ENCODE measurements at places on chromosomes 4 and X.

GRCh38 chr4:70515367-70516250, 2.8 kb upstream of the AMTN start:
- DNase-seq = no peak

DNA sequence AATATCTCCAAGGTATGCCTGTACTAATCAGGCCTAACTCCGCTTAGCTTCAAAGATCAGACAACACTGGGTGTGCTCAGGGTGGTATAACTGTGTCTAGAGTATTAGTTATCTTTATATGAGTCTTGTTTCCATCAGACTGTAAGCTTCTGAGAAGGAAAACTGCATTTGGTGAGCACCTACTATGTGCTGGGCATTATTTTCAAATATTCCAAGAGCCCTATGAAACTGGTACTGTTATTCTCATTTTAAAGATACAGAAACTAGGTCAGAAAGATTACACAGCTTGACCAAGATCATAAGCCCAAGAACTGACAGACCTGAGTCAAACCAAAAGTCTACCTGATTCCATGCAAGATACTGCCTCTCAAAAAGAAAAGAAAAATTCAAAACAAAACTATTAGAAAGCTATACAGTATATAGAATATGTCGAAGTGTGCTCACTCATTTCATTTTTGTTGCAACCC, 44.4 kb downstream of the LRBA start:
- DNase-seq = no peak

DNA sequence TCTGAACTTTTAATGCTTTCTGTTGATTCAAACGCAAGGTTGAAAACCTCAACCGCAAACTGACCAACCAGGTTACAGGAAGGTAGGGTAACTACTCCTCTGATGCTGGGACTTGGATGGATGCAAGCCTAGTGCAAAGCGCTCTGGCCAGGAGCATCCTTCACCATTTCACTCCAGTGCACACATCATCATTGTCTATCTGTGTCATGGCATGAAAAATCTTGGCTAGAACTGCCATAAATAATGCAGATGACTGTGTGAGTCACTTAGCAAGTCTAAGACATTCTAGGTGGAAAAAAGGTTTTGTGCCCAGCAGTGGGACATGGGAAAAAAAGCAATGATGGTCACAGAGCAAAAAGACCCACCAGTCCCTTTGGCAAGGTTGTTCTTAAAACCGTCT, 10.9 kb downstream of the ADGRA3 start:
- no peak for DNase-seq

GRCh38 chrX:50812995-50813842, 775 bp downstream of the SHROOM4 start:
- DNase-seq = no peak

- no peak for DNase-seq
These were observed 31.9 kb downstream of the RHOH start for GRCh38 chr4:40228497-40229365.

DNA sequence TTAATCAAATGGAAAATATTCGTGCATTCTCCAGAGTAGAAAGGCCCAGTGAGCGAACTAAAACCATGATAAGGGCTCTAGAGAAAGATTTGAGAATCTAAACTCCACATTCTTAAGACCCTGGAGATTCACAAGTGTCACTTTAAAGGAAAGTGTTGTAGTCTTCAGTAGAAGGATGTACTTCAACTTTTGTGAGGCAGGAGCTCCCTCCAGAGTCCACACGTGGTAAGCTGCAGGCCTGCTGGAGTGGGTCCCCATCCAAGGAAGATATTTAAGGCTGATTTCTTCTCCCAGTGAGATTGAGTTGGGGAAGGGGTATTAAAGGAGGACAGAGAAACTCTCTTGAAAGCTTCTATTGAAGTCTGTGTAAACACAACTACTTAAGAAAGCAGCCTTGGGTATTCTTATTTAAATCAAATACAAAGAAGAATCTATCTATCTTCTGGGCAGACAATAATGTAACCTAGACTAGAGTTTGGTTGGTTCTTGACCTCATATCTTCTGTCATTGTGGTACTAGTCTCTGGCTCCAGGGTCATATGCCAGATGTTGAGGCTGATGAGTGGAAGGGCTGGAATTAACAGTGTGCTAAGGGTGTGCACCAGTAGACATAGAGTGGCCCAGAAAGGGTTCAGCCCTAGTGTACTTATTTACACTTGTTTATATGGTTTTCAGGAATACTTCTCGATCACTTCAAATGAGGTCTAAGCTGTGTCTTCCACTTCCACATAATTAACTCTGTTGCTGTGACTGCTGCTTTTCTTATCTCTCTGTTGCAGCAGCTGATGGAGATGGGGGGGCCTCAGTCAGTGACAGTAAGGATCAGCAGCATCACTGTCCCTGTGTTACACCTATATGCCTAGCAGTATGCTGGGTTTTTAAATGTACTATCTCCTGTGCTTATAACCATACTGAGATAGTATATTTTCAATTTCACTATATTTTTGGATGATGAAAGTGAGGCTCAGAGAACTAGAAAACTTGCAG, 76.1 kb downstream of the HMGB2 start:
- DNase-seq = peak; percentile 14

GRCh38 chr4:88014386-88014905, 7.0 kb downstream of the PKD2 start:
- DNase-seq = no peak

- DNase-seq = no peak
These were observed 98.6 kb upstream of the LRPAP1 start for GRCh38 chr4:3630598-3631543.

DNA sequence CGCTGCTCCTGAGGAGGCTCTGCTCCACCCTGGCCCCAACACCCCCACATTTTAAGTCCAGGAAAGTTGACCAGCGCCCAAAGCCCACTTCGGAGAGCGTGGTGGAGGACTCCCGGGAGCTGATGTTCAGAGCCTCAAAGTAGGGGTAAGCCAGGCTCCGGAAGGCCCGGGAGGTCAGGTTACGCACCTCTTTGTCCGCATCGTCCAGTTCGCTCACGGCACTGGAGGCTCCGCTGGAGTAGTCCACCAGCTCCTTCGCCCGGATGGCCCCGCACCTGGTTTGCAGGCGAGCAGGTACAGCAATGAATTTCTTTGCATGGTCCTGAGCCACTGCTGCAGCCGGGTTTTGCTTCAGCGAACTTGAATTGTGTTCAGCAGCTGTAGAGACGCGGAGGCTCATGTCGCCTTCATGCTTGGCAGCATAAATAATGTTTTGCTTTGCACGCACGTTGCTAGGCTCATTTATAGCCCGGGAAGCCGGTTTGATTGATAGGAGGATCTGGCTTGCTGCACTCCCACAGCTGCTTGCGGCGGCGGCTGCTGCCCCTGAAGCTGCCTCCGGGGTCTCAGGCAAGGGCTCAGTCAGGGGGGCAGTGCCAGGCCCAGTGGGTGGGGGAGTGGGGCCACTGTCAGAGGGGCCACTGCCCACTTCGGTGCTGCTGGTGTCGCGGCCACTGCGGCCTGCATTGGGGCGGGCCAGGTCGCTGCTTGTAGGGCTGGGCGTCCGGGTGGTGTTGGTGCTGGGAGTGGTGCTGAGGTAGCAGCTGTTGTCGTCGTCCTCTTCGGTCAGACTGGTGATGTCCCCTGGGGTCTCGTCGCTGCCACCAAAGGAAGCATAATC, 4.8 kb downstream of the C4orf54 start:
- DNase-seq = no peak

DNA sequence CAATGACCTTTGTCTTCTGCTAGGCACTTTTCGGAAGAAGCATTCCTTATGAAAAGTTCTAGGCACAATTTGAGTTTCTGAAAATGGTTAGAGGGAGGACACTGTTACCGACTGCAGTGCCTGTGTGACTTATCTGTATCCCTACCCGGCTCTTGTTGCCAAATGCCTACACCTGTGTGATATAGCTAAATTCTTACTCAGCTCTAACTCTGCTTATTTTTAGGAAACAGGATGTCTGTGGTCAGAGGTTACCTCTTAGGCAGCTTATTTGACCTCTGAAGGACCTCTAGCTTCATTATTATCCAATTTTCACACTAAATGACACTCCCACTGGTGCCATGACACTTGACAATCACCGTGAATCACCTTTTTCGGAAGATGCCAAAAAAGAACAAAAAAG, 561.1 kb upstream of the SMIM31 start:
- no peak for DNase-seq

DNA sequence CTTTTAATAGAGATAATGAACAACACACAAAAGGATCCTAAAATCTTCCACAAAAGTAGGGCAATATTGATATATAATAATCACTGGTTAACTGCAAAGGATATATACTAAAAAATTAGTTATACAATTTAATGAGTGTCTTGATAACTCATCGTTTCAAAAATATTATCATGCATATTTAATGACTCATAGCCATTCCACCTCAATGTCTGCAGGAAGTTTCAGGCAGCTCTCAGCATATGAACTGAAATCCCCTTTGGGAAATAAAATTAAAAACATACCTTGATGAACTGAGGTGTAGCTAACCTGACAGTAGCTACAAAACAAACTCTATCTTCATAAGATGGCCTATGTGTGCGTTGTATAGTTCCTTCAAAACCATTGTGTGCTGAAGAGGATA, 62.9 kb downstream of the TMEM165 start:
- no peak for DNase-seq

- no peak for DNase-seq
These were observed 370.3 kb upstream of the NOCT start for GRCh38 chr4:138645289-138645688.

DNA sequence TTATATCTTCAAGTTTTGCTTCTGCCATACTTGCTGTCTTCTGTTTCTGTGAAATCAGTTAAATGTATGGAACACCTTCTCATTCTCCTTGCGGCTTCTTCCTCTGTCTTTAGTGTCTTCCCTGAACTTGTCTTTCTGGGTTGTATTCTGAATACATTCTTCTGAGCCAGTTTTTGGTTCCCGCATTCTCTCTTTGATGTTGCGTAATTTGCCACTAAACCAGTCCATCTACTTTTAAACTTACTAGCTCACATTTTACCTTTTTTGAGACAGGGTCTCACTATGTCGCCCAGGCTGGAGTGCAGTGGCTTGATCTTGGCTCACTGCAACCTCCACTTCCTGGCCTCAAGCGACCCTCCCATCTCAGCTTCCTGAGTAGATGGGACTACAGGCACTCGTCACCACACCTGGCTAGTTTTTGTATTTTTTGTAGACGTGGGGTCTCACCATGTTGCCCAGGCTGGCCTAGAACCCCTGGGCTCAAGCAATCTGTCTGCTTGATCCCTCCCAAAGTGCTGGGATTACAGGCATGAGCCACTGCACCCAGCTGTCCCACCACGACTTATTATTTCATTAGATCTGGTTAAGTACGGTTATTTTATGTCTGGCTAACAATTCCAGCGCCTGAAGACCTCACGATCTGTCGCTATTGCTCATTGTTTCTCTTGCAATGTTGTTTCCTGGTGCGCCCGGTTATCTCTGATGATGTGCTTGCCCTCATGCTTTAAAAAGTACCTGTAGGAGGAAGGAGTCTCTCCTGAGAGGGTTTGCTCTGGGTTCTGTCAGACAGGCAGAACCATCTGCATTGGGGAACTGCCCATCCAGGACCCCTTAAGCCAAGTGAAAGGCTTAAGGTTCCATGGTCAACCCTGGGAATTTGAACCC, 9.8 kb upstream of the FAM3A start:
- DNase-seq = no peak

All from activated gamma-delta T cell treated with anti-CD3 and anti-CD28 coated beads, Interleukin-2, amount 50 U/mL, for 16 hours (primary cell).